Left renal pelvis (tissue), 4 donors: ENCODE measurements at places on chromosomes 3 and 15. TPM values are rescaled to one million over a fixed set of nuclear protein-coding genes. Genes with fewer than 3 reads are reported as not detected.

DNA sequence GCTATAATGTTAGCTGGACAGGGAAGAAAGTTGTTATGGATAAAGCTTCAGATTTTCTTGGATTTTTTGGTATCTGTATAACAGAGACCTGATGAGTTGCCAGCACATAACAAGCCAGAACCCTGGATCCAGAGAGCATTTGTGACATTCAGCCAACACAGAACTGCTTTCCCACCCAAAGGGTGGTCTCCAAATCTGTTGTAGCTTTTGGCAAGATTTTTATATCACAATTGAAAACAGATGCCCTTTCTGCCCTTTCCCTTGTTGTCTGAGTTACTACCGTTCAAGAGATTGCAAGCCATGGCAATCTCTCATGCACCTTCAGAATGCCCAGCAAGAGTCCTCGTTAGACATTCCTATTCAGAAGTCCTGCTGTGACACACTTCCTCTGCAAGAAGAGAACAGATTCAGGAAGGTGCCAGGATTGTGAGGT is 107.6 kb upstream of the FGF7 start:
- DNase-seq, result no peak

- DNase-seq, result no peak
Measured at GRCh38 chr3:170372190-170372879, 14.8 kb downstream of the SKIL start.

GRCh38 chr15:78682004-78682651 is 41.1 kb upstream of the CHRNB4 start:
- DNase-seq, result no peak

Gene TM4SF18
- polyA plus RNA-seq, result 14.2 TPM

Gene LRRN1
- polyA plus RNA-seq, result 18.0 TPM
